Gastroesophageal sphincter (tissue), 4 donors: ENCODE measurements at places on chromosomes 6 and 20.

DNA sequence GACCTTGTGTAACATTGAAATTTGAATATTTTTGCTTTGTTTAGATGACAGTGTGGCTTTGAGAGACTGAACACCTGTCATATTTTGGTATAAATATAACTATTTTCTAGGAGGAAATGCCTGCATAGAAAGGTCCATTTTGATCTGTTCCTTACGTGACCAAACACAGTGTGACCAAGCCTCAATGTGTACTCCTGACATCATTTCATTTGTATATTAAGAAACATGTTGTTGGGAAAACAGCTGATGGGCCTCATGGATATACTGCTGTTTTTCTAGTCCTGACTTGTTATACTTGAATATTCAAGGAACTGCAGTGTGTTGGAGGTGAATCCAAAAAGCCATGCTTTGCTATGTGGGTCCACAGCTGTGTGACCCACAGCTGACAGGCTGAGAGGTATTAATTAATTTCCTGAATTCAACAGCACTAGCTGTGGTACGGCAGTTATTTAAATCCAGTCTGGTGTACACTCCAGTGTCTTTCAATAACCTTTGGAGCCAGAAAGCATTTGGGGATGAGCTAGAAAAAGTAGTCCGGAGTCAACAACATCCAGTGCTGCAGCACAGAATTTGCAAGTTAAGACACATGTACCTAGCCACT lies 18.9 kb downstream of the NCOA7 start:
- no peak for ATAC-seq

GRCh38 chr6:120671519-120671918 lies 662.8 kb downstream of the TBC1D32 start:
- no peak for ATAC-seq

DNA sequence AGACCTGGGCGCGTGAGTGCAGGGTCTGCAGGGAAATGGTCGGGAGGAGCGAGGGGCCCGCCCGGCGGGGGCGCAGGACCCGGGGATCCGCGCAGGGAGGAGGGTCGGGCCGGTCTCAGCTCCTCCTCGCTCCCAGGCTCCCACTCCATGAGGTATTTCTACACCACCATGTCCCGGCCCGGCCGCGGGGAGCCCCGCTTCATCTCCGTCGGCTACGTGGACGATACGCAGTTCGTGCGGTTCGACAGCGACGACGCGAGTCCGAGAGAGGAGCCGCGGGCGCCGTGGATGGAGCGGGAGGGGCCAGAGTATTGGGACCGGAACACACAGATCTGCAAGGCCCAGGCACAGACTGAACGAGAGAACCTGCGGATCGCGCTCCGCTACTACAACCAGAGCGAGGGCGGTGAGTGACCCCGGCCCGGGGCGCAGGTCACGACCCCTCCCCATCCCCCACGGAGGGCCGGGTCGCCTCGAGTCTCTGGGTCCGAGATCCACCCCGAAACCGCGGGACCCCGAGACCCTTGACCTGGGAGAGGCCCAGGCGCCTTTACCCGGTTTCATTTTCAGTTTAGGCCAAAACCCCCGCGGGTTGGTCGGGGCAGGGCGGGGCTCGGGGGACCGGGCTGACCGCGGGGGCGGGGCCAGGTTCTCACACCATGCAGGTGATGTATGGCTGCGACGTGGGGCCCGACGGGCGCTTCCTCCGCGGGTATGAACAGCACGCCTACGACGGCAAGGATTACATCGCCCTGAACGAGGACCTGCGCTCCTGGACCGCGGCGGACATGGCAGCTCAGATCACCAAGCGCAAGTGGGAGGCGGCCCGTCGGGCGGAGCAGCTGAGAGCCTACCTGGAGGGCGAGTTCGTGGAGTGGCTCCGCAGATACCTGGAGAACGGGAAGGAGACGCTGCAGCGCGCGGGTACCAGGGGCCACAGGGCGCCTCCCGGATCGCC lies 54.2 kb upstream of the HLA-A start:
- peak; percentile 89 for ATAC-seq

DNA sequence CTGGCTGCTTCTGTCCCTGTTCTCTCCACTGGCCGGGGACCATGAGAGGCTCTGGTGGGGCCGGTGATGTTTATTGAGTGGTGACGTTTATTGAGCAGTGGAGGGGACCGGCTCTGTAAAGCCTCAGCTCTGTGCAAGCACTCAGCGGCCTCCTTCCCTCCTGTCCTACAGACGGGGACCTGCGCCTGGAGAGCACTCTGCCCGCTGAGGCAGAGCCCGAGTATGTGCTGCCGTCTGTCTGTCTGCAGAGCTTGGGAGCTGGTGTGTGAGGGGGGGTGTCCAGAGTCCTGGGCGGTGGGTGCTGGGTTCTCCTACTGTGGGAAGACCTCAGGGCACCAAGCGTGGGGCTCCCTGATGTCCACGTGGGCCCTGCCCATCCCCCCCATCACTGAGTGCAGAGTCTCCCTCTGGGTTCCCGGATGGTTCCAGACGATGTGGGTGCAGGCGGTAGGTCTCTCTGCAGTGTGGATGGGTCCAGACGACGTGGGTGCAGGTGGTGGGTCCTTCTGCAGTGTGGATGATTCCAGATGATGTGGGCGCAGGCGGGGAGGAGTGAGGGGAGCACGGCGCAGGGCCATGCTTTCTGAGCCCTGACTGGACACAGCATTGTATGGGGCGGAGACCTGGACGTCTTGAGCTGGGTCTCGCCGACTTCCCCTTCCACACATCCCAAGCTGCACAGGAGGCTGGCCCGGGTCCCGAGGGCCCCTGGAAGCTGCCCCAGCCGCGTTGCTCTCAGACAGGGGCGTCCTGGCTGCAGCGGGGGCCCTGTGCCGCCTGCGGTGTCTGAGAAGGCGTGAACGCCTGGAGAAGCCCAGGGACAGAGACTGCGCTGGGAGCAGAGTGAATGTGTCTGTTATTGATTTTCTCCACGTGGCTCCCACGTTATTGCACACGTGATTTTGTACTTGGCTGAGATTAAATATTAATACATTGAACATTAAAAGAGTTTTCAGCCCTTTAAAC lies 14.9 kb upstream of the BHLHE23 start:
- no peak for ATAC-seq

DNA sequence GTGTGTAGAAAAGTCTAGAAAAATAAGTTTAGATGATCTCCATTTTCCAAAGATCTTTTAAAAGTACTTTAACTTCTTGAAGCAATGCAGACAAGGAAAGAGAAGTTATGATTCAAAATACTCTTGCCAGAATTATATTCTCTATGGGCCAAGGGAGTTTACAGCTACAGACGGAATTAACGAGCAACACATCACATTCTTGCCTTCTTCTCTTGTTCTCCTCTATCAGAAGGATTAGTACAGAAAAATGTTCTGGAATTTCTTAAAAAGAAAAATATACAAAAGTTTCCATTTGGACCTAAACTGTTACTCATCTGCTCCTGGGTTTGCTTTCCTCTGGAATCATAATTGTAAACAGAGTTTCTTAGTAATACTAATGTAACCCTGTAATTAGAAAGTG lies 284.7 kb upstream of the HSF2 start:
- no peak for ATAC-seq

DNA sequence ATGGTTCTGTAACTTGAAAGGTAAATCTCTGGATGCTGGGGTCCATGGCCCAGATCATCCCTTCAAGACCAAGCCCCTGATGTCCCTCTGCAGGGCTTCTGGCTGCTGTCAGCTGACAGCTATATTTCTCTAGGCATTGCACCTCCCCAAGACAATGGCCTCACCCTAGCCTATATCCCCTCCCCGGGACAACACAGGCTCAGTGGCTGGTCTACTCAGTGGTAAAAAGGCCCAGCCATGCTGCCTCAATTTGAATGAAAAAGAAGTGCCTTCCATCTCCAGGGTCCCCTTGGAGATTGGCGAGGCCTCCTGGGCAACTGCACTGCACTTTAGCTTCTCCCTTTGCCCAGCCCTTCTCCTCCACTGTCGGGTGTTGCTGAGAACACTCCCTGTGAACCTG lies 602.8 kb downstream of the CDH26 start:
- no peak for ATAC-seq
